ENCODE measurements at places on chromosomes 12 and 14. TPM values are rescaled to one million over a fixed set of nuclear protein-coding genes. Genes with fewer than 3 reads are reported as not detected.

The BDKRB2 gene
- 0.69 TPM for total RNA-seq

The IL26 gene
- total RNA-seq = not detected

The SART3 gene
- total RNA-seq = 62.1 TPM

The B4GALNT3 gene
- total RNA-seq = 3.0 TPM

The E2F7 gene
- total RNA-seq = 2.3 TPM

The GYS2 gene
- total RNA-seq = not detected

The COX8C gene
- total RNA-seq = not detected

The SPTSSA gene
- 24.0 TPM for total RNA-seq

The NTN4 gene
- 16.4 TPM for total RNA-seq
